Lower lobe of right lung (tissue), 2 donors: ENCODE measurements at places on chromosomes 2 and 18.

DNA sequence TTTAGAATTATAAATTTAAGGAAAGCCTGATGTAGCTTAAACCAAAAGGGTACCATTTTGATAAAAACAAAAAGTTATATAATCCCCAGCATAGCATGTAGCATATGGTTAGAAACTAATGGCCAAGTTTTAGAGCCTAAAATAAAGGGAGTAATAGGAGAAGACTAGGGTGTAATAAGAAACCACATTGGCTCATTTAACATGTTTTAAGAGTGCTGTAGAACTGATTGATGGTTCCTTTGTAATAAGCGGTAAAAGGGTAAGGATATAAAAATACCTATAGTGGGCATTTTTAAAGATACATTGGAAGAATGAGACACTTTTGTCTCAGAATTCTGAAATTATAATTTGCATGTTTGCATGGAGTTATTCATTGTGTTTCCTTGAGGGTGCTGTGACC is 1.9 kb downstream of the PSMA8 start:
- DNase-seq = no peak

GRCh38 chr2:24955232-24955631 is 16.5 kb downstream of the DNAJC27 start:
- DNase-seq = no peak

- DNase-seq = no peak
Observed at GRCh38 chr2:174740721-174741120, 23.6 kb downstream of the CHRNA1 start.

DNA sequence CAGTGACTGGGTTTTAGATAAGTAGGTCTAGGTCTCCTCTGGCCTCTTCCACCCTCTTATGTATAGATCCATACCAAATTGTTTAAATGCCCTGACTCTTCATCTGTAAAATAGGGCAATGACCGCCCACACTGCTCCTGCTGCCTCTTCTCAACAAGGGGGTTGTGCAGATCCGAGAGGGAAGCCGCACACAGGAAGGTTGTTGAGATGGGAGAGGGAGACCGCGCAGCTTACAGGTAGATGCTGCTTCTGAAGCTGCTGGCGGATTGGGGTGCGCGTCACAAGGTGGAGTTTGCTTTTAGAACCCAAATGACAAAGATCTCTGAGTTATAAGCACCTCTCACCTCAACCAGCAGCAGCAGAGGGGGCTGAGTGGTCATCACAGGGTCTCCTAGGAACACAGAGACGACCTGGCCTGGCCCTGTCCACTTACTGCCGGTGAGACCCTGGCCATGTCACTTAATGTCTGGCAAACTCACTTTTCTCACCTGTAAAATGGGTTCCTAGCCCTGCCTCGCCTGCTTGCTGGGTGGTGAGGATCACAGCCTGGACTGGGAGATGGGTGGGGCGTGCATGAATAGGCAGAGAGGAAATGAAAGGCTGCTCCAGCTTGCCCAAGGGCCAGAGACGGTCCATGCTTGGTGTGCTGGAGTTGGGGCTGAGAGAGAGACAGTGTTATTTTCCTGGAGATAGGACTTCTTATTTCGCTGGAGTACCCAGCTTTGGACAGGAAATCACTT is 251.3 kb downstream of the EIPR1 start:
- DNase-seq = no peak

GRCh38 chr2:102619414-102620319 is at the start of gene SLC9A2:
SLC9A2 (plus strand) TSS chr2:102619553; CDS start chr2:102619849, 296 bp downstream.
- peak; percentile 55 for DNase-seq

- DNase-seq = no peak
Observed at GRCh38 chr2:154710685-154711084, 12.2 kb downstream of the KCNJ3 start.
